ENCODE measurements at places on chromosomes 6 and 20.

DNA sequence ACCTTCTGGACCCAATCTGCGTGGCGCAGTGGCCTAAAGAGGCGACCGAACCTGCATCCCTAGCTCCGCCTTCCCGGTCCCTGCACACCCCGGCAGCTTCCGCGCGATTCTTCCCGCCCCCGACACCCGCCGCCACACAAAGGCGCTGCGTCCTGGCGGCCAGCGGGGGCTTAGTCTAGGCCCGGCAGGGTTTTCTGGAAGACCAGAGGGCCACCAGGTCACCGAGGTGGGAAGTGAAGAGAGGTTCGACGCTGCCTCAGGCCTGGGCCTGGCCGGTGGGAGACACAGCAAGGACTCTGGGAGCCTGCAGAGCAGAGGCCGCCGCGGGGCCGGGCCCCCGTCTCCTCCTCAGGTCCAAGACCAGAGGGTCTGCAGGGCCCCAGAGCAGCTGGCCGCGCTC, 154.9 kb downstream of the OR2B2 start:
- DNase-seq: no peak

DNA sequence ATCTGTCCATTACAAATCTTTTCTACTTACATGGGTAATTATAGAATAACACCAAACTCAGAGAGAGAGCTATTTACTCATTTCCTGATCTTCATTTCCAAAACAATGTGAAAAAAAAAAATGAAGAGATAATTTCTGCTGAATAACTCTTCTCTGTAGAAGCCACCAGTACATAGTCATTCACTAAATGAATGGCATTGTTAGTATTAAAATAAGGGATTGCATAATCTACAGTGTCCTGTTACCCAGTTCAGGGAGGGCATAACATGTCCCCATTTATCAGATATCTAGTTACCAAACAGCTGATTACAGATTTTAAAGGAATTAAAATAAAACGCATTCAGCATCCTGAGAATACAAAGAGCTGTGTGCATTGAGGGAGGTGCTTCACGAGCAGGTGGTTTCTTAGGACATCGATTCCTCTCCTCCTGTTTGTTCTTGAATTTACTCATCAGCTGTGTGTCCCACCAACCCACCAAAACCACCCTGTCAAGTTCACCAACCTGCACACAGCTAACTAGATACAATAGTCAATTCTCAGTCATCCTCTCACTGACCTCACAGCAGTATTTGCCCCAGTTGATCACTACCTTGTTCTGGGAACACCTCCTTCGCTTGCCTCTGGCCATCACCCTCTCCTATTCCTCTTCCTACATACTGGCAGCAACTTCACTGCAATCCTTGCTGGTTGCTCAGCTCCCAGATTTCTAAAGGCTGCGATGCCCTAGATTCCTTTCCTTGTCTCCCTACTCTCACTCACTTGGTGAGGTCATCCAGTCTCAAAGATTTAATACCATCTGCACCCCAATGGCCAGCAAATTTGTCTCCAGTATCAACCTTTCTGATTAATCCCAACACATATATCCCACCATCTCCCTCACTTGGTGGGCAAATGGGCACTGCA, 18.7 kb downstream of the CNKSR3 start:
- no peak for DNase-seq

DNA sequence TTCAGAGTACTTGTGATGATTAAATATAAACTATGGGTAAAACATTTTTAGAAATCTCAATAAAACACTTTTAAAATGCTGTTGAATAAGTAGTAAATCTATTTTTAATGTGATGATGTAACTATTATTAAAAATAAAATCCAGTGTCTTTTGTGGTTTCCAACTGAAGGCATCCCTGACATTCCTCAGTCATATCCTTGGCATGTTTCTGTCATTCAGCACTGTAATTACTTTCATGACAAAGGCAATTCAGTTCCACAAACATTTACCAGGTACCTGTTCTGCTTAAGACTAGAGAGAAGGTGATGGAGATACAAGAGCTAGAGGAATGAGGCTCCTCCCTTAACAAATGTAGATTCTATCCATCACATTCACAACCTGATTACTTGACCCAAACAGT, 518.7 kb upstream of the MAP3K7 start:
- no peak for DNase-seq

- DNase-seq: peak; percentile 92
These were observed 112.2 kb upstream of the HEY2 start for GRCh38 chr6:125637207-125637606.

DNA sequence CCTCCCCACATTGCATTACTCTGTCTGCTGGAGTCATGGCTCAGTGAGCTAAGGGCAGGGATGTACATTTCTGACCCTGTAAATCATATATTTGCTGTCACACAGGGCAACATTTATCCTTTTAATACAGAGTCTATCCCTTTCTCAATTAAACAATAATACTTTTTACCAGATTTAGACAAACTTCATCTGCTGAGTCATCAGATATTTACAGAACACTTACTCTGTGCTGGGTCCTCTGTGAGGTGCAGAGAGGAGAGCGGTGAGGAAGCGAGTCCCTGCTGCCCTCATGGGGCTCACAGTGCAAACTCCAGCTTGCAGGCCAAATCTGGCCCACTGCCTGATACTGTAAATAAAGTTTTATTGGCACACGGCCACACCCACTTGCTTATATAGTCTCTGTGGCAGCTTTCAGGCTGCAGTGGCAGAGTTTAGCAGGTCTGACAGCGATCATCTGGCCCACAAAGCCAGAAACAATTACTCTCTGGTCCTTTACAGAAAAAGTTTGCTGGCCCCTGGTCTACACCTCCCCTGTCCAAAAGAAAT, 144.5 kb downstream of the CDH26 start:
- DNase-seq: no peak

- DNase-seq: no peak
These were observed 270 bp downstream of the PLEKHG1 start for GRCh38 chr6:150600010-150600300.

GRCh38 chr20:5234158-5234557, 82.6 kb downstream of the PROKR2 start:
- DNase-seq: no peak

- DNase-seq: no peak
These were observed 127.8 kb upstream of the EEF1E1 start for GRCh38 chr6:8229915-8230756.

DNA sequence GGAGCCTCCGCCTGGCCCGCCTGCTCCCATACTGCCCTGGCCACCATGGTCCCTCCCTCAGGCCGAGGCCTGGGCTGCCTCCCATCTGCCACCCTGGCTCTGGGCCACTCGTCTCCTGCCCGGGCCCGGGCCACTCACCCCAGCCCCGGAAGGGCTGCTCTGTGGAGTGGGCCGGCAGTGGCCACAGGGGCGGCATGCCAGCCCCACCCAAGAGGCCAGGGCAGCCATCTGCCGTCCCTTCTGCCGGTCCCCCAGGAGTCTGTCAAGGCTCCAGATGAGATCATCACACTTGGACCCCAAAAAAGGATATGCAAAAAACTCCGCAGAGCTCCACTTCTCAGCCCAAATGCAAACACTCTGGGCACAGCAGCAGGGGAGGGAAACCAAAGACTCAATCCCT, 23.8 kb upstream of the TLDC2 start:
- DNase-seq: no peak
